ENCODE measurements at places on chromosomes 12 and 14.

GRCh38 chr12:124452576-124453331 is 114.7 kb downstream of the NCOR2 start:
- DNase-seq, result no peak

GRCh38 chr12:69423037-69423905 is 46.9 kb upstream of the FRS2 start:
- DNase-seq, result no peak

GRCh38 chr12:93002293-93003054 is 73.4 kb upstream of the EEA1 start:
- no peak for DNase-seq

- no peak for DNase-seq
Measured at GRCh38 chr12:50845021-50845647, 2.4 kb downstream of the TMPRSS12 start.

GRCh38 chr14:27528328-27528727 is 930.5 kb upstream of the NOVA1 start:
- DNase-seq, result no peak

GRCh38 chr12:91722072-91722471 is 423.6 kb downstream of the BTG1 start:
- no peak for DNase-seq

Data from ecto neural progenitor cell (in vitro differentiated cells).